Muscle of back (tissue), 13 donors: ENCODE measurements at places on chromosomes 12 and 14.

DNA sequence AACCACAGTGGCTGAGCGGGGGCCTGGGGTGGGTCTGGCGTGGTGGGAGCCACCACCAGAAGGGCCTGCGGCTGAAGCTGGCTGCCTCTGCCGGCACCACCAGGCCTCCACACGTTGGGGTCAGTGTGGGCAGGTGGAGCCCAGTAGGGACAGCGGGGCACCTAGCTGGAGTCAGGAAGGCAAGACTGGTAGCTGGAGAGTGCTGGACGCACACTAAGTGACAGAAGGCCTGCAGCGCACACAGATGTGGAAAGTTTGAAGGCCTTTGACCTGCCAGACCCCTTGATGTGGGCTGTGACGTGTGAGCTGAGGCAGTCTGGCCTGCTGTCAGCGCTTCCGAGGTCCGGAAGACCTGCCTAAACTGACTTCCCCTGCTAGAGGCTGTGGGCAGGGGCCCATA, 26.3 kb downstream of the RIN3 start:
- peak; percentile 46 for DNase-seq

GRCh38 chr12:11794751-11795150, 145.3 kb downstream of the ETV6 start:
- DNase-seq, result no peak

GRCh38 chr12:1875608-1876007, 42.8 kb downstream of the CACNA2D4 start:
- no peak for DNase-seq

DNA sequence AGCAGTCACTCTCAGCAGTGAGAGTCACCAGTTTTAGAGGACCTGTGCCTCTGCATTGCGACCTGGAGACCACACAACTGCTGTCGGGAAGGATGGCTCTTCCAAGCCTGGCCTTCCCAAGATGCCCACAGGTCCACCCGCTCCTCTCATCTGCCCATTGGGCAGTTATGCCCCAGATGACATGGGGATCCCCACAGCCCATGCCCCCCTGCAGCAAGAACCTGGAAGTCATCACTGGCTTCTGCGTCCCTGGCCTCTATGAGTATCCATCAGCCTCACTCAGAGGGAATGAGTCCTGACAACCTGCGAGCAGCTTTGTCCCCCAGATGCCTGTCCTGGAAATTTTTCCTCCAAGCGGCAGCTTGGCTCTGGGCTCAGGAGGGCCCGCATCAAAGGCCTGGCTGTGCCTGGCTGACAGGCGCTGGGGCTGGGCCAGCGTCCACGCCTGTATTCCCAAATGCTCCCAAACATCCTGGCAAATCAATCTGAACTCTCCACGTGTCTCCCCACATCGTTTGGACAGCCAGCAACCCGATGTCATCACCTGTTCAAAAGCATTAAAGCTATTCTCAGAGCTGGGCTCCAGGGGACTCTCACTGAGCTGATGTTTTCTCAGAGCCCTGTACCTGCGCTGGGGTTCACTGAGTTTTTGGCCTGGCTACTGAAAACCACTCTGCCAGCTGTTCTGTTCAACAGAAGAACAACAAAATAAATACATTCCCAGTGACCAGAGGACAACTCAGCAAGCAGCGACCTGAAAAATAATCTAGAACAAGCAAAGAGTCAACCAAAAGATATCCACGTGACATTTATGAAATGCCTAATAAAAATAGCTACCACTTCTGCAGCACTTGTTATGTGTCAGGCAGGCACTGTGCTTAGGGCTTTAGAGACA, 57.8 kb downstream of the CLMN start:
- DNase-seq, result no peak

GRCh38 chr12:459430-460258, at the start of gene B4GALNT3:
TSS of gene B4GALNT3 (plus strand) at chr12:459939. CDS start at chr12:460377, 438 bp downstream.
- peak; percentile 66 for DNase-seq

DNA sequence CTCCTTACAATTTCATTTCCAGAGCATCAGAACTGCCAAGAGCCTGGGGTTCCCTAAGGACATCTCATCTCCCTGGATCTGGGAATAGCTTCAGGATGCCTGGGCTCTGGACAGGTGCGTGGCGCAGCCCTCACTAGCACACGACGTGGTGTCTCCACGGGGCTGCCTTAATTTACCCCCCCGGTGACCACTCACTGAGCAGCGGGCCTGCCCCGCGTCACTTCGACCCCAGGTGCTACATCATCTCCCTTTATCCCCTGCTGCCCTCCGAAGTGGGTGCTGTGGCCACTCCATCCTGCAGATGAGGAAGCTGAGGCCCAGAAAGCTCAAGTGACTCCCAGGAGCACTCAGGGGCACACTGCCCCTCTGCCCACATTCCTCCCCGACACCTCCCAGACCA, 177.8 kb upstream of the SFSWAP start:
- DNase-seq, result no peak

- no peak for DNase-seq
These were observed 15.1 kb downstream of the APPL2 start for GRCh38 chr12:105220929-105221290.

DNA sequence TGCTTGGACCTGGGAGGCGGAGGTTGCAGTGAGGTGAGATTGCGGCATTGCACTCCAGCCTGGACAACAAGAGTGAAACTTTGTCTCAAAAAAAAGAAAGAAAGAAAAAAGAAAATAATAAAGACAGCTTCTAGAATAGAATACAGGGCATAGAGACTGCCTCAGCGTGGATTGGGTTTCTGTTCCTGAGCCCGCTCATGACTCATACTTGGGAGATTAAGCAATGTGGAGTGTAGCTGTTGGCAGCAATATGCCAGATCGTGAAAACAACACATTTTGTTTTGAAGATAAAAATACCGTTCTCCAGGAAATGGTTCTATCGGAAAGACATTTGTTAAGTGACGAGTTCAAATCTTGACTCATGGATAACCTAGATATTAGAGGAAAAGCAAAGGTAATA, 67.2 kb downstream of the GLT1D1 start:
- no peak for DNase-seq

DNA sequence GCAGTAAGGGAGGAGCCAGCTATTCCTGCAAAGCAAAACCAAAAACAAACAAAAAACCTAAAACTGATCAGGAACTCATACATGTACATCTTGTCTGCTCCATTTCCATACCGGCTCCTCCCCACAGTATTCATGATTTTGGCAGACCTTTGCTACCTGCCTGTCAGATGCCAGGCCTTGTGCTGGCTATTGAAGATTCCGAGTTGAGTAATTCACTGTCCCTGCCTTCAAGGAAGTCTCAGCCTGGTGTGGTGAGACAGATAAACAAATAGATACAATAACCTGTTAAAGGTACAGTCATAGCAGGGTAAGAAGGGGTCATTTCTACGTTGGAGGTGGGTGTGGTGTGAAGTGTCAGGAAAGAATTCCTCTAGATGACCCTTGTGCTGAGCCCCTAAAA, 42.7 kb downstream of the SUSD6 start:
- DNase-seq, result no peak

GRCh38 chr14:91348845-91349465, 68.7 kb downstream of the CCDC88C start:
- DNase-seq, result no peak

GRCh38 chr14:94638339-94638738, 26.1 kb downstream of the SERPINA3 start:
- no peak for DNase-seq

DNA sequence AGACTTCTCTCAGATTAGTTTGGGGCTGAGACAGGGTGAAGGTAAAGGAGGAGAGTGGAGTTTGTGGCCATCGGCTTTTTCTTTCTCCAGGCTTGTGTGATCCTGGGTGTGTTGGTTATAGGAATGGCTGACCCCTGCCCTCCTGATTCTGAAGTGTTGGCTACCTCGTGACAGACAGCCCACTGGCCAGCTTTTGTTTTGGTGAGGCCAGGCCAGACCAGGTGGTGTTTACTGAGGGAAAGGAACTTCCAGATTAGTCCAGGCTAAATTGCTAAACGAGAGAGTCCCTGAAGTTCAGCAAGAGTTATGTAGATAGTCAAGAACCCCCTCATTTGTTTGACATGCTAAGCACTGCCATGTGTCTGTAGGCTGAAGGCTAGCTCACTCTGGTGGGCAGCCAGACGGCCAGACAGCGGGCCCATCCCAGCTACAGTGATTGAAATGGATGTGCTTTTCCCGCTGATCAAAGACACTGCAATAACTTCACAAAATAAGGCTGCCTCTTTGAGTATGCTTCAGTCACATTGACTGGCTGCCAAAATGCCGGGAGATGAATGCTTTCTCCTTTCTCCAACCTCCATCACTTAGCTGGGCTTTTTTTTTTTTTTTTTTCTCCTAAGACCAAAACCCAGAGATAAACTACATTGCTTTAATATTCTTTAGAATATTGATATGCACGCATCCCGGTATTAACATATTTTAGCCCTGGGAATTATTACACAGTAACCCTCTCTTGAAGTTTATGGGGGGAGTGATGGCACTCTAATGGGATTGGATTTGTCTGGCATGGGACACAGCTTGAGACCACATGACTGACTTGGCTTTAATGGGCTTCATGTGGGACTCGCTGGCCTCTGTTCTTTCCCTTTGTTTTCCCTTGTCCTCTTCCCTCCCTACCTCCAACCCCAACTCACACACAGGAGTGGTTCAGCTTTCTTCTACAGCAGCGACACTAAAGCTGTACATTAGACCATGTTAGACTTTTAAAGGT, 76.9 kb downstream of the SMOC1 start:
- DNase-seq, result no peak

DNA sequence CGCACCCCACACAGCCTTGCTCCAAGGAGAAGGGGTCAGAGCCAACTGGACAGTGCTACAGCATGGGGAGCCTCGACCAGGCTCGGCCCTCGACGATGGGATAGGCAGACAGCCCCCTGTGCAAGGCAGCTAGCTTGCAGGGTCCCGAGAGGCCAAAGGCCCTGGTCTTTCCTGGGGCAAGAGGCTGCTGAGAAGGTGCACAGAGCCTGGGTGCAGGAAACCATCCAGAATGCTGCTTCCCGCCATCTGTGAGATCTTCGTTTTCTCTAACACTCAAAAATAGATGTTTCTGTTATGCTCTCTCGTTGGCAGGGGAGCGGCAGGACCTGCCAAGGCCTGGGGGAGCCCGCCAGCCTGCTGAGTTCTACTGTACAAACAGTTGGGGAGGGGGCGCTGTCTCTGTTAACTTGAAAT, 168.0 kb upstream of the RTL1 start:
- DNase-seq, result no peak

GRCh38 chr14:92696366-92696765, 52.1 kb downstream of the LGMN start:
- DNase-seq, result no peak

- peak; percentile 2 for DNase-seq
These were observed 631.8 kb downstream of the TMTC2 start for GRCh38 chr12:83318386-83319098.

DNA sequence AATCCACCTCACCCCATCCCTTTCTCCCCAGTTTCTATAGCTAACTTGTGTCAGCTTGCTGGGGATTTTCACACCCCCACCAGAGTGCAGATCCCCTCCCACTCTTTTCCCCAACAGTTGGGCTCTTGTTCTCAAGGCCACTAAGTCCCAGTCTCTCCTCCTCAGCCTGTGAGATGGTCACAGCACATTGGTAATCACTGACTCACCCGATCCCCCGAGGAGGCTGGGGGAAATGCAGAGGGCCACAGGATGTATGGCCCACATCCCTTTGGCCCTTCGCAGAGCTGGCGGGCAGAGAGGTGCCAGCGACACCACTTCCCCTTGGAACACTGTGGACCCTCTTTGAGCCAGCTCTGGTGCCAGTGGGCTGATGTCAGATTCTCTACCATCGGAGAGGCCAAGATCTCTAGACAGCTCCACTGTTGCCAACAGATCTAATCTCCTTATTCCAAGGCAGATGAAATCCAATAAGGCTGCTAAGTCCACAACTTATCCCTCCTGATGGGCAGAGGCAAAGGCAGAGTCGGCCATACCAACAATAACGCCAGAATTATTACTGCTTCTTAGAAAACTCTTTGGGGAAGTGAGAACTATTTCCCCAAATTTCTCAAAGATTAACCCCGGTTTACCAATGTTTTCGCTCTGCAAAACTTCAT, 1.6 kb downstream of the FMNL3 start:
- peak; percentile 41 for DNase-seq

DNA sequence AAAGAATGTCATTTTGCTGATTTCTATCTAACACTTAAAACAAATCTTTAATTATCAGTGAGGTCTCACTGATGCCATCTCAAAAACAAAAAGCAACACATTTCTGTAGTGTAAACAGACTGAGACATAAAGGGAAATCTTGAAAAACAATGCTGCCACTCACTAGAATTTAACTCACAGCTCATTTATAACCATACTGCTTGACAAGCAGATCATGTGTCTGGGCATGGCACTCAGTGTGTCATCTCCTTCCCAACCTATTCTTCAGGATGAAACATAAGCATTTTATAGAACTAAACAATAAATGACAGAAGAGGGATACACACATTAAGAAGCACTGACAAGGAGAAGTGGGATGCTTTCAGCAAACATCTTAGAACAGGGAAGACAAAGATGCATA, 22.4 kb downstream of the ATF7 start:
- DNase-seq, result no peak

DNA sequence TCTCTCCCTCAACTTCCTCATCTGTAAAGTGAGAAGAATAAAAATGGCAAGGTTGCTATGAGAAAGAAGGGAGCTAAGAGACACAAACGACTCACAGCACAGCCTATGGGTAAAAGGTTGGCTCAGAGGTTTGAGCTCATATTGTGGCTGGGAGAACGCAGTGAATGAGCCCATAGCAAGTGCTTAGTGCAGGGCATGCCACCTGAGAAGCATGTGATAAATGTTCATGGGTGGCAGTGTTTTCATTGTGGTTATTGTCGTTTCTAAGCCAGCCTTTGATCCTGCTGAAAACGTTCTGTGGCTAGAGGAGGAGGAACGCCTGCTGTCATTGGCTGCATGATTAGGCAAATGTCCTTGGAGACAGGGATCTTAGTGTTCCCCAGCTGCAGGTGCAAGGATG, 150.4 kb downstream of the KSR2 start:
- no peak for DNase-seq

DNA sequence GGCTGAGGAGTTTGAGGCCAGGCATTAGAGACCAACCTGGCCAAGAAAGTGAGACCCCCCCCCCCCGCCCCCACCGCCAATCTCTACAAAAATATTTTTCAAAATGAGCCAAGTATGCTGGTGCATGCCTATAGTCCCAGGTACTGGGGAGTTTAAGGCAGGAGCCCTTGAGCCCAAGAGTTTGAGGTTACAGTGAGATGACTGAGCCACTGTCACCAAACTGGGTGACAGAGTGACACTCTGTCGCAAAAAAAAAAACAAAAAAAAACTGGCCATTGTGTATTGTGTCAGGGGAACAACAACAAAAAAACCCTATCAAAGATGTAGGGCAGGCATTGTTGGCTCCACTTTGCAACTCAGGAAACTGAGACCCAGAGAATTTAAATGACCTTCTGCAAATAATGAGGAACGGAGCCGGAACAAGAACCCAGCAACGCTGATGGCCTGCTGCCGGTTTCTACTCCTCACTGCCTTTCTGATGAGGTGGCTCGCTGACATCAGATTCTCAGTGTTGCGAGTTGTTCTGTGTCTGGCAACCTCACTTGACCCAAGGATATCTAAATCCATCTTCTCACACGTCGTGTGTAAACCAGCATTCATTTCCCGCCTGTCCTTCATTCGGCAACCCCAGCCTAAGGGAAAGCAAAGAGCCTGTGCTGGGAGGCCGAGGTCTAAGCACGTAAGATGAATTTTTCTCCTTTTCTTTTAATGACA, 195.2 kb upstream of the CRY1 start:
- no peak for DNase-seq

- DNase-seq, result no peak
These were observed 39.2 kb downstream of the EID3 start for GRCh38 chr12:104342635-104343249.
